ENCODE measurements at places on chromosomes 5 and 9. TPM values are rescaled to one million over a fixed set of nuclear protein-coding genes. Genes with fewer than 3 reads are reported as not detected.

GRCh38 chr5:133741818-133742355 is 129.5 kb upstream of the FSTL4 start:
- DNase-seq: no peak

- peak; percentile 87 for DNase-seq
Observed at GRCh38 chr5:124906339-124907097, 160.1 kb upstream of the ZNF608 start.

- DNase-seq: no peak
Observed at GRCh38 chr9:125436613-125437443, 175.2 kb downstream of the GAPVD1 start.

Gene RGS14
- total RNA-seq: 30.2 TPM

GRCh38 chr9:129539446-129539845 is 81.5 kb downstream of the C9orf50 start:
- DNase-seq: no peak

Gene TSSK1B
- total RNA-seq: not detected

Gene IRF1
- total RNA-seq: 35.1 TPM

- DNase-seq: peak; percentile 11
Observed at GRCh38 chr9:104091116-104091515, 3.0 kb upstream of the SMC2 start.

GRCh38 chr9:133742849-133743444 is 4.8 kb upstream of the SARDH start:
- peak; percentile 53 for DNase-seq

Gene CCL28
- 26.6 TPM for total RNA-seq

Measured in renal cortical epithelial cell (primary cell).